ENCODE measurements at places on chromosomes 16 and 17. TPM values are rescaled to one million over a fixed set of nuclear protein-coding genes. Genes with fewer than 3 reads are reported as not detected.

The SHCBP1 gene
- total RNA-seq = 0.29 TPM

The NACA2 gene
- total RNA-seq = not detected

The PLEKHG4 gene
- total RNA-seq = 4.0 TPM

The TMEM238L gene
- total RNA-seq = not detected

The GIT1 gene
- total RNA-seq = 47.7 TPM

The SERPINF2 gene
- 29.3 TPM for total RNA-seq

The KRT15 gene
- total RNA-seq = not detected

The GRIN2A gene
- total RNA-seq = 0.74 TPM

The PRSS33 gene
- total RNA-seq = not detected

The FLII gene
- total RNA-seq = 269 TPM

The MRPL10 gene
- 33.5 TPM for total RNA-seq

The HS3ST4 gene
- total RNA-seq = not detected

The ATXN1L gene
- 44.4 TPM for total RNA-seq

Measured in mesenteric fat pad (tissue), 1 donor.